Cardiac muscle cell (in vitro differentiated cells and primary cell): ENCODE measurements at places on chromosomes 1 and 21. TPM values are rescaled to one million over a fixed set of nuclear protein-coding genes. Genes with fewer than 3 reads are reported as not detected.

The TAL1 gene
- total RNA-seq, result 0.04 and 0.30 TPM in 2 replicates

The PACC1 gene
- total RNA-seq, result 5.8 and 8.5 TPM in 2 replicates

The ZNF670 gene
- 1.3 and 3.5 TPM in 2 replicates for total RNA-seq

The PCSK9 gene
- total RNA-seq, result 1.3 TPM in 2 replicates

The DNAJC11 gene
- total RNA-seq, result 48.8 and 67.9 TPM in 2 replicates

The LIN28A gene
- 7.2 and 16.6 TPM in 2 replicates for total RNA-seq

The ALG6 gene
- 6.0 and 8.3 TPM in 2 replicates for total RNA-seq

The THEM5 gene
- total RNA-seq, result not detected in 2 replicates

The UTS2 gene
- total RNA-seq, result not detected in 2 replicates

The AKR7A3 gene
- 1.4 and 2.2 TPM in 2 replicates for total RNA-seq

The OR6N1 gene
- total RNA-seq, result not detected in 2 replicates

The SRSF11 gene
- 81.8 and 143 TPM in 2 replicates for total RNA-seq

The TCHHL1 gene
- total RNA-seq, result not detected in 2 replicates

The TTC39A gene
- total RNA-seq, result 13.5 and 15.6 TPM in 2 replicates

The RHEX gene
- total RNA-seq, result 10.9 and 16.2 TPM in 2 replicates

The AGL gene
- total RNA-seq, result 37.1 and 39.5 TPM in 2 replicates

The CCDC185 gene
- not detected in 2 replicates for total RNA-seq
